ENCODE measurements at places on chromosomes 7 and 10.

DNA sequence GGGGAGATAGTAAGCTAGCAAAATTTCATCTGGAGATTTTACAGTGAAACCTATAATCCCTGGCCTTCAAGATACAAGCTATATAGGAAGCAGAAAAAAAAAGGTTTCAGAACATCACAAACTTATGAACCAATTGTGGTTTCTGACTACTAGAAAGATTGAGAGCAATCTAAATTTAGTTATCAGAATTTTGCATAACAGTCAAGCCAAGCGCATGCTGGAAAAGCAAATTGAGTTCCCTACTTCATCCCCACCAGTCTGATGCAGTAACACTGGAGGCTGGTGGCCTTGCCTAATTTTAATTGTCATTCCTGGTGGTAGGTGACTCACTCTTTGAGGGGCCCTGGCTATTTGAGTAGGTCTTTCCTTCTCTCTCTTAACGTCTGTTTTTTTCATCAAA, 46.3 kb upstream of the ELMO1 start:
- no peak for DNase-seq

GRCh38 chr7:112001091-112001826, 204.9 kb downstream of the DOCK4 start:
- no peak for DNase-seq

- DNase-seq, result no peak
Observed at GRCh38 chr10:7945034-7945433, 109.5 kb upstream of the GATA3 start.

GRCh38 chr10:66180021-66180420, 745.8 kb upstream of the LRRTM3 start:
- DNase-seq, result no peak

GRCh38 chr10:121615435-121615793, 17.2 kb upstream of the FGFR2 start:
- no peak for DNase-seq

GRCh38 chr10:110487411-110488331, 10.0 kb upstream of the DUSP5 start:
- no peak for DNase-seq

DNA sequence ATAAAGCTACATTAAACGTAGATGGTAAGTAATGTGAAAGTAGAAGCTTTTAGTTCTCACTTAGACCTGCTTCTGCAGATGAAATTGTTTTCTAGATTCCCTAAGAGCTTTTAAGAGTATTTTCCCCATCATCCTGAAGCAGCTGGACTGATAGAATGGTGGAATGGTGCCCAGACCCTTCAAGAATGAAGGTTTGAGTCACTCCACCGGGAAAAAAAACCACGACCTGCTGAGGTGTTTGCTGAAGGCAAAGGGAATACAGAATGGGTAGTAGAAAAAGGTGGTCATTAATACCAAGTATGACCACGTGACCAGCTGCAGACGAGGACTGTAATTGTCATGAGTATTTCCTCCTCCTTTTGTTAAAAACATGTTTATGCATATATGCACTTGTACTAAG, 79.2 kb upstream of the PTPRZ1 start:
- DNase-seq, result no peak

- no peak for DNase-seq
Observed at GRCh38 chr7:5117095-5117970, 71.7 kb downstream of the RBAK start.

- no peak for DNase-seq
Observed at GRCh38 chr7:29854257-29854938, 48.1 kb downstream of the WIPF3 start.

- DNase-seq, result peak; percentile 24
Observed at GRCh38 chr7:10121631-10122030, 852.0 kb upstream of the PHF14 start.

- no peak for DNase-seq
Observed at GRCh38 chr10:1015688-1016087, 10.0 kb downstream of the IDI2 start.

- no peak for DNase-seq
Observed at GRCh38 chr7:53094827-53095226, 59.4 kb downstream of the POM121L12 start.

DNA sequence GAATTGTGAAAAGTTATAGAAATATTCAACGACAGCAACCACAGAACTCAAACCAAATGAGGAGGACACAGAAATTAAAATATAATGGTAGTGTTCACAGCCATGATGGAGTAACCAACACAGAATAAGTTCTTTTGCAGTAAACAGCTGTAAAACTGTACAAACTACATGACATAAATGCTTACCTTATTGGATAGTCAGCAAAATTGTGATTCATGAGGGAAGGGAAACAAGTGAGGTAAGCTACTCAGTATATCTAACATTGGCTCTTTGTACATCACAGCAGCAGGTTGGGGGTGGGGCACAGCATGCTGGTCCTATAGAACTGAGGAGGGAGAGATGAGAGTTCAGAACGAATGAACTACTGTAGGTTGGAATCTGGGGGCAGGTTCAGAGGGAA, 86.4 kb downstream of the CDC14C start:
- DNase-seq, result no peak

GRCh38 chr10:17214971-17215781, 12.9 kb upstream of the VIM start:
- DNase-seq, result no peak

DNA sequence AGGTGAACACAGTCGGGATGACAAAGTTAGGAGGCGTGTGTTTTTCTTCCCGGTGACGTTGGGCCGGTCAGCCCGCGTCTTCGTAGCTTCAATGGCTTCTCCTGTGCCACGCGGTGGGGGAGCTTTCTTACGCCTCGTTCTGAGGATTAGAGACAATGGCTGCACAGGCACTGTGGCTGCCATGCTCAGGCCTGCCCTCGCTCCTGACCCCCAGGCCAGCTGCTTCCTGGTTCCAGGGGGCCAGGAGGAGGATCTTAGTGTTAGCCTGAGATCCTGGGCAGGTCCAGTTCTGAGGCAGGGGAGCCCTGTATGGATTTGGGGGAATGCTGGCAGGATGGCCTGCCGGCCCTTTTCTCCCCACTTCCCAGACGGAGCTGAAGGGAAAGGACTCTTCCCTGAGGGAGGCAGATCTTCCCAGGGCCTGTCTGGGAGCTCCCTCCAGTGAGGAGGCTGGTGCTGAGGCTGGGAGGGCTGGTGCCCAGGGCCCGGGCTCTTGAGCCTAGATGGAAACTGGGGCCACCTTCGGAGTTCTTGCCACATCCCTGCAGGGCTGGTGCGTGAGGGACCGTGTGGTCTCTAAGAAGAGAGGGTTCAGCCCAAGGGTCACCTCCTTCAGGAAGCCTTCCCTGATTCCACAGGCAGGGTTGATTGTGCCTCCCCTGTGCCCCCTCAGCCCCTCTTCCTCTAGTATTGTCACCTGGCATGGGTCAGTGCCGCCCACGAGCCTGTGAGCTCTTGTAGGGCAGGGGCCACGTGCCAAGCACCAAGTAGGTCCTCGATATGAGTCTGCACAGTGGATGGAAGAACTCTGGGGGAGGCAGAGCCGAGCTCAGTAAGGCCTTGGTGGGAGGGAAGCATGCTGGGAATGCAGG, 101.4 kb downstream of the GRK5 start:
- no peak for DNase-seq

DNA sequence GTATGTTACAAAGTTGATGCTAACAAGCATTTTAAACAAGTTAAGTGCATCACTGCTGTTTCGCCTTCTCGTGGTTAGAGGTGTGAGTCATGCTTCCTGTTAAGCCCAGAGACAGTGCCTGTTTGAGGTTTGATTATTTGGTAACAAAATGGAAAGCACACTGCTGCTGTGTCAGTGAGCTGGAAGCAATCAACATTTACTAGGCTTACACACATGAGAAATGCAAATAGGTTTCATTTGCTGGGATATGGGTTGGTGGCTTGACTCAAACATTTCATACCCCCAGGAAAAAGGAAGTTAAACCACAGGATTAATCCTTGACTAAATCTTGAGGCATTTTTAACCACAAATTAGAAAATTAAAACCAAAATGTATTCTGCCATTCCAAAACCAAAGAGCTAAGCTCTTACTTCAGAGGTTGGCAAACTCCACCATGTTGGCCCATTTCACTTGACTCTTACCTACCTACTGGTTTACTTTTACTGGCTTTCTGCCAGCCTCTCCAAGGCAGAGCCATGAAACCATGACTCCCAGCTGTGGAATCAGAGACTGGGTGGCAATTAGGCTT, 139.2 kb downstream of the ETV1 start:
- DNase-seq, result peak; percentile 87

DNA sequence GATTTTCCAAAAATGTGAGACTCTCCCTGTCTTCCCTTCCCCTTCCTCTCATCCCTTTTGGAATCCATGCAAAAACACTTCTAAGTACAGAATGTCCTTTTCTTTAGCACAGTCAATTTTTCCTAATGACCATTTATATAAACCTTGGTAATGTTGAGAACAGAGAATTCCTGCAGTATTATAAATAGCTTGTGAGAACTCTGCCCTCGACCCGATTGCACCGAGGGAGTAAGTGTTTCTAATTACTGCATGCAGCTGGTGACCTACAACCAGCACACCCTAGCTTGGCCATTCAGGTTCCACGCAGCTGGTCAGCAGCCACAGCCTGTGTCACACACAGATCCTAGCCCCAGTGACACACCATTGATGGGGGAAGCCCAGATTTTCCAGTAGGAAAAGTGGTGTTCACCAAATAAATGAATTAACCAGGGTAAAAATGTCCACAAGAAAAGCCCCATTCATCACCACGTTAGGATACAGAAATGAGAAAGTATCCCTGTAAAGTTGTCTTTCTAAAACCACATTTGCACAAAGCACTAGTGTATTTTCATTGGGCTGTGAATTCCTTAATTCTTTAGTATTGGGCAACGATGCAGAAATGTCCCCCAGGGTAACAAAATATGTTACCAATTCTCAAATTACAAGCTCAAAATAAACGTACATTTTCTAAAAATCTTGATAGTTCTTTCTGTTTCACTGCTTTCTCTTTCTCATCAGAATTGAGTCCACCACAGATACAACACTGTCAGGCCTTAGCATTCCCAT, 499.0 kb upstream of the KLF6 start:
- DNase-seq, result no peak

GRCh38 chr7:139730746-139731612, 46.8 kb downstream of the HIPK2 start:
- DNase-seq, result no peak

GRCh38 chr7:815284-816216, 16.7 kb upstream of the SUN1 start:
- DNase-seq, result no peak

GRCh38 chr7:147197006-147197405, 1080.4 kb downstream of the CNTNAP2 start:
- no peak for DNase-seq

DNA sequence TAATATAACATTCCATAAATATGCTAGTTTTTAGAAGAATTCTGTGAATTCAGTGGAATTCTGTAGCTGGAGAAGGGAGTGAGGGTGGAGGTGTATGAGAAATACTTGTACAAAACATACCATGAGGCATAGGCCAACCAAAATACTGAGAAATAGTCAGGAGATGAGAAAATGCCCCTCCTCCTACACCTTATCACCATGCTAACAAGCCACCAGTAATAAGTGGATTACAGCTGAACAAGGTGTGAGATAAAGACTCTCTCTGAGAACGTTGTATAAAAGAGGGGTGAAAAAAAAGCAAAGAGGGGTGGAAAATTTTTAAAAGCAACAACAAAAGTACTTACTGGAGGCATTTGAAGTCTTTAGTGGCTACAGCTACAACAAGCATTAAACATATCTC, 90.4 kb upstream of the IGFBP3 start:
- DNase-seq, result no peak

- DNase-seq, result no peak
Observed at GRCh38 chr10:18523858-18524257, 127.5 kb downstream of the NSUN6 start.

- no peak for DNase-seq
Observed at GRCh38 chr7:156074982-156075615, 262.8 kb upstream of the SHH start.

DNA sequence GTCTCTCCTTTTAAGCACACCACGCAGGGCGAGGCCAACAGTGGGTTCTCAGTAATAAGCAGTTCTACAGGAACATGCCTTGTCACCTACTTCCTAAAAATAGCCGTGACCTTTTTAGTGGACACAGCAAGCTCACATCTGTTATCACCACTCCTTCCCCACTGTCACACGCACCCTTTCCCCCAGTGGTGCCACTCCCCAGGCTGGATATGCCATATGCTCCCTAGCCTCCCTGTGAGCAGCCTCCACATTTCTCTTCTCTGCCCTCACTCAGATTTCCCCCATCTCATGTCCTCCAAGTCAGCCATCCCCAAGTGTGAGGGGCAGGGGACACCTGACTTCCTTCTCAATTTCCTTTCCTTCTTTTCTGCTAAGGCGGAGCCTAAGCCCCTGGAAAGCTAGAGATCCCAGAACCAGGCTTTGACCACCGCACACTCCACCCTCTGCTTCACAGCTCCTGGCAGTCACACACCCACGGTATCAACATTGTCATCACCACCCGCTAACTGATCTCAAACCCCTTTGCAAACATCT, 3.7 kb downstream of the ANXA11 start:
- DNase-seq, result no peak

DNA sequence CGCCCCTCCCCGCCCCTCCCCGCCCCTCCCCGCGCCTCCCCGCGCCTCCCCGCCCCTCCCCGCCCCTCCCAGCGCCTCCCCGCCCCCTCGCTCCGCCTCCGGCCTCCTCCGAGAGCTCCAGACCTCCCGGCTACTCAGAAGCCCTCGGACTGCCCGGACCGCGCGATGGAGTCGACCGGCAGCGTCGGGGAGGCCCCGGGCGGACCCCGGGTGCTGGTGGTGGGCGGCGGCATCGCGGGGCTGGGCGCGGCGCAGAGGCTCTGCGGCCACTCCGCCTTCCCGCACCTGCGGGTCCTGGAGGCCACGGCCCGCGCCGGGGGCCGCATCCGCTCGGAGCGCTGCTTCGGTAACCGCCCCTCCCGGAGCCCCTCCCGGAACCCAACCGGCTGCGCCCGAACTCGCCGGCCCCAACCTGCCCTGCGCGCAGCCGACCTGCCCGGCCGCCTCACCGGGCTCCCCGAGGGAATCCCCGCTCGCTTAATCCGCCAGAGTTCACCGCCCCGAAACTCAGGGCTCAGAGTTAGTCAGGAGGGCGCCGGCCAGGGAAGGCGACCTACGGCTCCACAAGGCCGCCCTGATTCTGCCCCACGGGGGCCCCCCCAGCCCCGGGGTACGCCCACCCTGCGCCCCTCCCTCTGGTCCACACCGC, at the start of gene PAOX:
Gene PAOX (plus strand): TSS at position 111 of the 649 bp plus-strand sequence. CDS start 55 bp downstream, at position 166.
- DNase-seq, result no peak

Data from NCI-H2081 treated with DMSO at 0.1 percent for 48 hours (cell line).